BJ (cell line): ENCODE measurements at places on chromosomes 1 and 21. TPM values are rescaled to one million over a fixed set of nuclear protein-coding genes. Genes with fewer than 3 reads are reported as not detected.
A peak's percentile ranks its signal among the peaks of the same experiment; 100 is the strongest.

- no peak for DNase-seq
These were observed 361 bp downstream of the TMCC2 start for GRCh38 chr1:205228093-205228521.

GRCh38 chr1:197859024-197859423 lies 43.4 kb upstream of the C1orf53 start:
- no peak for DNase-seq

GRCh38 chr1:205287767-205288559 lies 33.6 kb downstream of the NUAK2 start:
- no peak for DNase-seq

Gene PADI2
- 0.10 and 0.15 TPM in 2 replicates for polyA plus RNA-seq

- DNase-seq = no peak
These were observed 22.7 kb downstream of the NDUFS5 start for GRCh38 chr1:39048745-39049370.

GRCh38 chr1:81435175-81435574 lies 365.6 kb upstream of the ADGRL2 start:
- DNase-seq = no peak

DNA sequence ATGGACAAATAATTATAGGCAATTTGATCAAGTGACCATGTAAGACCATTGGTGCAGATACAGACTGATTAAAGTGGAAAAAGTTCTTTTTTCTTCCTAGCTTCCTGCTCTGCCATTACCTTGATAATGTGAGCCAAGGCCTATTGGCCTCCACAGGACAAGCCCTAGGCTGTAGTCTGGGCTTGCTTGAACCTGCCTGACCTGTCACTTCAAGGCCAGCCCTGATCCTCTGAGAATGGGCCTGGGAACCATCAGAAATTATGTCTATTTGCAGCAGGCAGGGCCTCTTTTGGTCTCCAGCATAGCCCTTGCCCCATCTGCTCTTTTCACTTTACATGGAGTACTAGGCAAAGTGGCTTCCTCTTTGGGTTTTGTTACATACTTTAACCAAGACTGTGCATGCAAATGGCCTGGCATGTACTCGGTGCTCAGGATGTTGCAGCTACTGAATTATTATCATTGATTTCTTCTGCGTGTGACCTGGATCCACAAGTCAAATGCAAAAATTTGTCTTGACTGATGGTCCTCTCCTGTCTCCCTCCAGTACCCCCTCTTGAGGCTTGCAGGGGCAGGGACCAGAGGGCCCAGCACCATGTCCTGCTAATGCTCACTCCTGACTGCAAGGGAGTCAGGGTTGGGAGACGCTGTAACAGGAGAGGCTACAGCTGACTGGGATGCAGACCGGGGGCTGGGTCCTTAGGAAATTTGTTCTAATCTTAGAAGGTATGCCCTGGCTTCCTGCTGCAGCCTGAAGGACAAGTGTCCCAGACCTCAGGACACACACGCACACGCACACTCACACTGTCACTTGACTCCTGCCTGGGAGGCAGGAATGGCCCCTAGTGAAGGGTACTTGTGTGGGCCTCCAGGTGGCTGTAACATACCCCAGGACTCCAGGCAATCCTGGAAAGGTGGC lies 39.4 kb downstream of the RCSD1 start:
- DNase-seq = no peak

- no peak for DNase-seq
These were observed 5.2 kb upstream of the FNDC10 start for GRCh38 chr1:1605034-1605591.

- DNase-seq = no peak
These were observed 9.1 kb downstream of the INKA2 start for GRCh38 chr1:111729946-111730681.

GRCh38 chr1:61207416-61207815 lies 125.1 kb downstream of the NFIA start:
- no peak for DNase-seq

Gene FAM110D
- polyA plus RNA-seq = not detected in 2 replicates

Gene SPRR4
- not detected in 2 replicates for polyA plus RNA-seq

GRCh38 chr1:164569241-164569640 lies 10.3 kb downstream of the PBX1 start:
- no peak for DNase-seq

DNA sequence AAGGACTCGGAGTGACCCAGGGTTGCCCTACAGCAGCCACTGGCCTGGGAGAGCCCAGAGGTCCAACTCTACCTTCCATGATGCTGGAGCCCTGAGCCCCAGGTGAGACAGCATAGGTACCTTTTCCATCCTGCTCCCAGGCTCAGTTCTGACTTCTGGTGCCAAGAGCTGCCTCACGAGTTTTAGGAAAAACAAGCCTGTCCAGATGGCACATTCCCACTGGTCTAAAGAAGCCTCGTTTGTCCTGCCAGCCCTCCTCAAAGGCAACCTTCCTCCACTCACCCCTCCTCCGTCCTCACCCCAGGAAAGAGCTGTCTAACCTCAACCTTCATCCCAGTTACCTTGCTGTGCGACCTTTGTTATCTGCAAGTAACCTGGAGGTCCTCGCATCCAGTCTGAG lies 53.5 kb upstream of the PRELP start:
- DNase-seq = no peak

Gene CACNA1S
- not detected in 2 replicates for polyA plus RNA-seq

DNA sequence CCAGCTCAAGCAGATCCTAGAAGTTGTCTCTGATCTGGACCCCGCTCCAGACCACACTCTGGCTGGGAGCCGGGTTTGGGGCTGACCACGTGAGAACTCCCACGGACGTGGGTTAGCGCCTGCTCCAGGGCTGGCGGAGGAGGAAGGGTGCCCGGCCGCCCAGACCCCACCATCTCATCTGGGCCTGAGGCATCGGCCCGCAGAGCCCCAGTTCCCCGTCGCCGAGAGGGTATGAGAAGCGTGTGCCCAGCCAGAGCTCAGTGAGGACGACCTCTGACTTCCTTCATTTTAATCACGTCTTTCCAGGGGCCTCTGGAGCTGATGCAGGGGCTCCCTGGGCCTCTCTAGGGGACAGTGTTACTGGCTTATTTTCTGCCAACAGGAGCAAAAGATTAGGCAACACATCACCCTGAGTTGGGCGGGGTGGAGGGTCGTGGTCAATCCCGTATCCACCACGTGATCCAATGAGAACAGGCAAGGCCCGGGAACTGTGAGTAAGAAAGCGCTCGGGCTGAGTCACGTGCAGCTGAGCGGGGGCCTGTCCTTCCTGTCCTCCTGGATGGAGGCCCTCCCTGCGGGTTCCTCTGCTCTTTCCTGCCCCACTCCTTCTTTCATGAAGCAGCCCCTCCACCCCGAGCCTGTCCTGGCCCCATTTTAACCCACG lies 81.1 kb downstream of the SIK1 start:
- no peak for DNase-seq

DNA sequence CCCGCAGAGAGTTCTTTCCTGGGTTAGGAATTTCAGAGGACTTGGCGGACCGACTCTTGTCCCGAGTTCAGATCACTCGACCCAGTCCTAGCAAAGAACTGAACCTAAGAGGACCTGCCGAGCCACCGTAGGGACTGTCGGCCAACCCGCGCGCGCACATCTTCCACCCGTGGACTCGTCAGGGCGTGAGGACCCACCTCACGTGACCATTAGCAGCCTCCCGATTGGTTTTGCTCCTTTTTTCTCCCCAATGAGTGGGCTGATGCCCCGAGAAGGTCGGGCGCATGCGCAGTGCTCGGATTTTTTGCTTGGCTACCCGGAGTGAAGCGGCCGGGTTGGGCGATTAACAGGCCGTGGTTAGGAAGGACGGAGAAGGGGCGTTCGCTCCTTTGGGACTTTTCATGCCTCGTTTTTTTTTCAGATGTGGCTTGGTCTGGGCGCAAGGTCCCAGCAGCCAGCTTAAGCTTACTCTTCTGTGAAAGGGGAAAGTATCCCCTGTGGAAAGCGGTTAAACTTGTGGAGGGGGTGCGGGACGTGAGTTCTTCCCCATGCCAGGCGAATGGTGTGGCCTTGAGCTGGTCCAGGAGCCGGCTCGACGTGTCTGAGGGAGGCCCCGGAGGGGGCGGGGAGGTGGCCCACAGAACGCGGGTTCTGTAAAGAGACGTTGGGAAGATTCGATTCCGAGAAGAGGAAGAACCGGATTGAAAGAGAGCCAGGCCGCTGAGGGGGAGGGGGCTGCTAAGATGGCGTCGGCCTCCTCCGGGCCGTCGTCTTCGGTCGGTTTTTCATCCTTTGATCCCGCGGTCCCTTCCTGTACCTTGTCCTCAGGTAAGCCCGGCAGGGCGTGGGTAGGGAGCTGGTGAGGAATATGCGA lies at the start of gene PIP5K1A:
Gene PIP5K1A, plus strand, starts transcription at position 299 of the 874 bp plus-strand sequence. Its CDS starts 445 bp downstream, at position 744.
- DNase-seq = peak; percentile 86

- DNase-seq = peak; percentile 63
These were observed 37.2 kb downstream of the ALG14 start for GRCh38 chr1:95035536-95035935.

- DNase-seq = no peak
These were observed 77.1 kb downstream of the HLCS start for GRCh38 chr21:36889401-36889800.

Gene SLC30A10
- not detected in 2 replicates for polyA plus RNA-seq

- DNase-seq = no peak
These were observed 2.0 kb downstream of the SDF4 start for GRCh38 chr1:1229770-1230169.

DNA sequence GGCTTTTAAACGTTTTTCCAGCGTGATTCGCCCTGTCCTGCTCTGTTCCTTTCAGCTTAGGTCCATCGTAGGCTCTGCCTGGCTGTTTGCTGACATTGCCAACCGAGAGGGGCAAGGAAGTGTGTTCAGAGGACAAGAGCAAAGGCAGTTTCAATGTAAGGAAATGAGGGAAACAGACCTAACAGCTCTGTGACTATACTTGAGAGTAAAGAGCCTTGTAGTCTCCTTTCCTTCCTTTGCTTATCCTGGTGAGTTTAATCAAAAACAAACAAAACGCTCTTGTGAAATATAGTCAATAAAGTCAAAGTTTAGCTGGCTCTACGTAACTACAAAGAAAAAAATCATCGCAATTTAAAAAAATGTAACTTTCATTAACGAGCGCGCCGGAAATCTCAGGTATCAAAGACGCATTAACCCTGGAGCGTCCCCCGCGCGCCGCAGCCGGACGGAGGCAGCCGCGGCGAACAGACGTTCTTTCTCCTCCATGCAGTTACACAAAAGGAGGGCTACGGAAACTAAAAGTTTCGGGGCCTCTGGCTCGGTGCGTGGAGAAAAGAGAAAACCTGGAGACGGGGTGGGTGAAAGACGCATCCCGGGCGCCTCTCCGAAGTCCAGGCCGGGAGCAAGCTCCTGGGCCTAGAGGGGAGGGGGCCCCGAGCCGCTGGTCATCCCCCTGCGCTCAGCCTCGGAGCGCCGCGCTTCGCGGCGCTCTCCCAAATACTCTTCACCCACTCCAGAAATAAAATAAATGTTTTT lies 617 bp upstream of the ADGRL2 start:
- no peak for DNase-seq

DNA sequence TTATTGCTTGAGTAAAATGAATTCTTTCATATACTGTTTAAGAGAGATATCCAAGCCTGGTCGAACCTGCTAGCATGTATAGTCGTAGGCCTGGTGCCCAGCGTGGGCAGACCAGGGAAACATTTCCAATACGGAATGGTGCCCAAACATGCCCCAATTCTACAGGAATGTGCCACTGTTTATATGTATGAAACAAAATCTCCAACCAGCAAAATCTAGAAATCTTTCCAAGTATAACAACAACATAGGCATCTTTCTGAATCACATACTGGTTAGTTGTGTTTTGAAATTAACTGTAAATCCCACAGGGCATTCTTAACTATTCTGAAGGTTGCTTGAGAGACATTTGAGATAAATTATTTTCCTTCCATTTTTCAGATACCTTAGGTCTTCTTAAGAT lies 17.0 kb upstream of the ABCD3 start:
- no peak for DNase-seq

Gene TACSTD2
- 0.16 and 0.18 TPM in 2 replicates for polyA plus RNA-seq

DNA sequence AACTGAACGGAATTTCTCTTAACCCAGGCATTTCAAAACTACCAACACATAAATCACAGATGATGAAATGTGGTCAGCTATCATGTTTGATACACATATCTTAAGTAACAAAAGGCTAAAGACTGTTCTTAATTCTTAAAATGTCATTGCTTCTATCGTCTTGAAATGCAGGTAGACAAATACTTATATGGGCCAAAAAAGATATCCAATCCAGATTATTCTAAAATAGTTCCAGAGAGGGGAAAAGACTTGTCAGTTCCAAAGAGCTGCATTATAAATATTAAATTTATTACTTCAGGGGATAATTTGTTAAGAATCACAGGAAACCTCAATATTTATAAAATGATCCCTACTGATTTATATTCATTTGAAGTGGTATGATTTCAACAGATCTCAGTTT lies 259.4 kb downstream of the FAF1 start:
- DNase-seq = no peak

Gene CELA3B
- polyA plus RNA-seq = not detected in 2 replicates

GRCh38 chr1:91650764-91651163 lies 150.1 kb downstream of the CDC7 start:
- DNase-seq = peak; percentile 95

GRCh38 chr1:229013981-229014380 lies 256.9 kb upstream of the RAB4A start:
- no peak for DNase-seq
